Activated T-helper 1 cell treated with Interleukin-2 at 50 U/mL for 16 hours (primary cell): ENCODE measurements at places on chromosomes 16 and 17.
A peak's percentile ranks its signal among the peaks of the same experiment; 100 is the strongest.

DNA sequence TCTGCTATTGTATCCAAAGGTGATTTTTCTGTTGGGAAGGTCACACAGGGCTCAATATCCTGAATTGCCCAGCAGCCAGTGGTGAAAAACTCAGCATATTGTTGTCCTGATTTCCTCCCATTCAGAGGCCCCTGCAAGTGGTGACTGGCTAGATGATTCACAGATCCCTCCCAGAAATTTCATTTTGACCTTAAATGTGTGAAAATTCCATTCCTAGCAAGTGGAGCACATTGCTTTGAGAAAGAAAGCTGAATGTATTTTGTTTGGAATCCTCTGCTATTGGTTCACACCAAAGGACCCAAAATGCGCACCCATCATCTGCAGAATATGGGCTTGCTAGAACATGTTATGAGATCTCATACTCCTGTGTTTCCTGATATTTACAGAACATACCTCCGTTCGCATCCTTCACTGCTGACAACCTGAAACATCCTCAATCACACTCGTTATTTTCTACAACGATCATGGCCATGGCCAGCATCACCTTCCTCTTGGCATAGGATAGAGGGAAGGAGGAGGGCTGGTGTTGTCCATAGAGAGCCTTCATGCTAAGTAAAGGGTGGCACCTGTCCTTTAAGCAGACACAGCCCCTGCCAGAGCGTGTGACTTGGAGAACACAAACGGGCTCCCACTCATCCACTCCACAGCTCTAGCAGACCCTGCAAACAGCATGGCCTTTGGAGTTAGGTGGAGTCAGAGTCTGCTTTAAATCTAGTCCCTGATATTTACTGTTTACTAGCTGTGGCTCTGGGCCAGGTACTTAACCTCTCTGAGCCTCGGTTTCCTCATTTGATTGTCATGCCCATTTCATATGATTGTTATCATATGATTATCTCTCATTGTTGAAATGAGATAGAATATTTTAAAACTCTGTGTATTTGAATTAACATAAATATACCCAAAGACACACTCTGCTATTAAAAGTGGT is 30.4 kb upstream of the NFAT5 start:
- DNase-seq: no peak

- no peak for DNase-seq
Measured at GRCh38 chr17:628089-628941, 86.3 kb downstream of the VPS53 start.

DNA sequence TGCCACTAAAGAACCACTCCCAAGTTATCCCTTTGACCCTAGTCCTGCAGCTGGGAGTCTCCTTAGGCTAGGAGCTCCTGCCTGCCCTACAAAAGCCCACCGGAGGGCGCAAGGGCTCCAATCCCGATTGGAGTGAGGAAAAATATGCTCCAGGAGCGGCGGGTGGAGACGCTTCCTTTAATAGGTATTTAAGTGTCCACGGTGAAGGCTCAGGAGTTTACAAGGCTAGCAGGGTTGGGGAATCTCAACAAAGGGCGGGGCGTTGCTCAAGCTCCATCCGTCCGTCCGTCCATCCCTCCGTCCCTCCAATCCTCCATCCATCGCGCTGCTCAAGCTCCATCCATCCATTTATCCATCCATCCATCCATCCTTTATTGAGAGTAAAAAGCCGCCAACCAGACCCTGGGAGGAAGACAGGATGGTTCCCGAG is 556 bp upstream of the SPNS1 start:
- DNase-seq: no peak

DNA sequence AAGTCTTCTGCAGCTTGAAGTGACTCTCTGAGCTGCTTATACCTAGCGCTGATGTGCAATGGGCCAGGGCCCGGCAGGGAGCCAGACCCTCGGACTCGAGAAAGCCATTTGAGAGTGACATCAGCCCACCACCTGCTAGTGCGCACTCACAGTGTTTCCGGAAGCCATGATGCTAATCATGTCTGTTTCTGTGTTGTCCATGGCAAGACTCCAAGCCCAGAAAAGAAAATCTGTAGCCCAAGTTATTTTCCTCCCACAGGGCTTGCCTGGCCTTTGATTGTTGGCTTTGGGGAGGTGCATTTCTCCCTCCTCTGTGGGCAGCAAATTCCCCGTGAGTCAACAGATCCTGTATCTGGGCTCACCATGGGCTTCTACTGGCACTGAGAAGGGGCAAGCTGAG is 1.8 kb upstream of the CDRT4 start:
- no peak for DNase-seq

DNA sequence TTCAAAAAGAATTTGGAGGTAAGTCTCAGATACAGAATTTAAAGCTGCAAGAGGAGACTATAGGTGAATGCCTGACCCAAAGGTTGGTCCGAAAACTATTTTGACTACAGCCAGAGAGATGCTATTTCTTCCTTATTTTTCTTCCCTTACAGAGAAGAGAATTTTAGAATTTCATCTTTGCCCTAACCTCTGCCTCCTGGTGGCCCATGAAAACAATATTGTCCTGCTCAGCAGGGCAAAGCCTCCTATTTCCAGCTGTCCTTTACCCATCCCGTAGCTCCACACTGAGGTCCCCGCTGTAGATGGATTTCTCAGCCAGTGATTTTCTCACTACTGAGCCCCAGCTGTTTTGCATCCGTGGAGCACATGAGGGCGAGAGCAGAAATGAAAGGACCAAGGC is 24.6 kb downstream of the HOXB1 start:
- DNase-seq: no peak

DNA sequence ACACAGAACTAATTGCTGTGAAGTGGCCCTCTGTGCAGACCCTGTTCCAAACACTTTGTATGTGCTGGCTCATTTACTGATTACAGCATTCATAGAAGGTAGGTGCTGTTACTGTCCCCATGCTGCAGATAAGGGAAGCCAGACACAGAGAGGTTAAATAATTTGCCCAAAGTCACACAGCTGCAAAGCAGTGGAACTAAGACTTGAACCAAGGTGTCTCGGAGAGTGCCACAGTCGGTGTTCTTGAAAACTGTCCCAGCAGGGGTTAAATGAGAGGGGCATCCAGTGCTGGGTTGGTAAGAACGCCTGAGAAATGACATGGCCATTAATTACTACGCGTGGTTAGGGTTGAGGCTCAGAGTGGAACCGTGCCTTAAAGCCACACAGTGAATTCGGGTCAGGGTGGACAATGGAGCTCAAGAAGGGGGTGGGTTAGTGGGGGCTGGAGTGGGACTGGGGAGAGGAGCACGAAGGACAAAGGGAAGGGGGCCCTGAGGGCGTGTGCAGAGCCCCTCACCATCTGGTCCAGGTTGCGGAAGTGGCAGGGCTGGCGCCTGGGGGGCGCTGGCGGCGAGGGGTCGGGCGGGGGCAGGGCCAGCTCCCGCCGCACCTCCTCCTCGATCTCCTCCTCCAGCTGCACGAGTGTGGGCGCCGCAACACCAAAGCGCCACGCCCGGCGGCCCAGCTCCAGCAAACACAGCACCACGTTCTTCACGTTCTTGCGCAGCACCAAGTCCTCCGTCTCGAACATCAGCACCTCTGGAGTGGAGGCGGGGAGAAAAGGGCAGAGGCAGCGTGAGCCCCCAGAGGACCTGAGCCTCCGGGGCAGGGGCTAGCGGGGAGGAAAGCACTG is 3.3 kb downstream of the GAS2L2 start:
- no peak for DNase-seq

- DNase-seq: no peak
Measured at GRCh38 chr17:77962348-77962747, 3.8 kb downstream of the TNRC6C start.

DNA sequence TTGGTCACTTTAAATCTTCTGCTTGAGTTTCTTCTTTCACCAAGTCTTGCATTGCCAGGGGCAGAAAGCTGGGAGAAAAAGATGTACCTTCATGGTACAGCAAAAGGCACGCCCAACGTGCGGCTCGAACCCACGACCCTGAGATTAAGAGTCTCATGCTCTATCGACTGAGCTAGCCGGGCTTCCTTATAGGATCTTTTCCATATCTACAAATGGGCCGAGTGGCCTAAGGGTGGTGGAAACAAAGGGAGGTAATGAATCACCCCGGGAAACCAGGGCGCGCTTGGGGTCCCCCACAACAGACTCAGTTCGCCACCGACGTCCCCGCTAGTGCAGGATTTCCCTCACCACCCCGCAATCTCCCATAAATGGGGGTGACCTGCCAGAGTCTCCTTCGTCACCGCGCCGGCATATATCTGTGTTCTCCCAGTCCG is 7.5 kb upstream of the OR1F1 start:
- DNase-seq: no peak

GRCh38 chr17:78412403-78412802 is 34.0 kb downstream of the PGS1 start:
- DNase-seq: no peak

- no peak for DNase-seq
Measured at GRCh38 chr17:45293413-45294211, 23.2 kb downstream of the MAP3K14 start.

GRCh38 chr16:66344533-66345145 is 21.9 kb upstream of the CDH5 start:
- DNase-seq: no peak

GRCh38 chr16:64830653-64831052 is 291.2 kb downstream of the CDH11 start:
- DNase-seq: no peak

- DNase-seq: no peak
Measured at GRCh38 chr16:66052745-66053144, 313.7 kb upstream of the CDH5 start.

DNA sequence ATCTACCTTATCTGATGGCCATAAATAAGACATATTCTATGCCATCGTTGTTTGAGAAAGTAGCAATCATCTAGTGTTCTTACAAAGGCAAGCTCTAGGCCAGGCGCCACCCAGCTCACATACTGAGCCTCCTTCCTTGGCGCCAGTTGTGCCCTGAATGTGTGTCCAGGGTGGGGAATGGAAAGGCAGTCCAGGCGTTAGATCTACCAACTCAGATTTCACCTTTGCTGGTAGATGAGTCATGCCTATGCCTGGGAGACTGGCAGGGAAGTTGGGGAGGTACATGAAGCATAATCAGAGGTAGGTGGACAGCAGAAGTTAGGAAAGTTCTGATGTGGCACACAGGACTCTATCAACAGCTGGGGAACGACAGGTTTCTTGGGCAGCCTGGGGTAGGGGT is 23.6 kb downstream of the SDR42E1 start:
- no peak for DNase-seq

DNA sequence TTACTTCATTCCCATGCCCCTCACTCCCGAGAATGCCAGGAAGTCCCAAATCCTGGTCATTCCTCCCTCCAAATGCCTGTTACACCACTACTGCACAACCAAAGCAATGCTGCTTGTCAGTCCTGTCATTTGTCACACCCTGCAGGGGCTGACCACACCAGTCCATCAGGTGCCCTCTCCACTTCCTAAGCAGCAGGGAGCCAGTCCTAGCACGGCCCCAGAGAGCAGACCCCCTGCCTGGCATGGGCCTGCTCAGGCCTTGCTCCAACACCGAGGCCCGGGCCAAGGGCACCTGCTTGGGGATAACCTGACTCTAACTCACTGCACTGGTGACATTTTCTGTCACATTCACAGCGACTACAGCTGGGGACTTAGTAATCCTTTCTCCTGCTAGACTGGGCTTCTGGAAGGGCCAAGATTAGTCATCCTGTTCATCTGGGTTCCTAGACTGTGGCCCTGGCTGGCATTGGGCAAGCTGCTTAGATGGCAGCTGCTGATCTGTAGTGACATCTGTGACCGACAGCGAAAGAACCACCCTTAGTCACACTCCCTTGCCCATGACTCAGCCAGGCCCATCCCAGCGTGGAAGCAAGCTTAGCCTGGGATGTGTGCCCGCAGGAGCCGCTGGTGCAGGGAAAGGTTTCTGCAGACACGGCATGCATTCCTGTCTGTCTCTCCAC is 5.4 kb downstream of the ALYREF start:
- no peak for DNase-seq

- no peak for DNase-seq
Measured at GRCh38 chr16:19210280-19210924, 42.4 kb downstream of the SYT17 start.

GRCh38 chr17:83152745-83153611 is 73.6 kb downstream of the METRNL start:
- DNase-seq: no peak

GRCh38 chr16:4706871-4707270 is 13.5 kb downstream of the NUDT16L1 start:
- DNase-seq: no peak

DNA sequence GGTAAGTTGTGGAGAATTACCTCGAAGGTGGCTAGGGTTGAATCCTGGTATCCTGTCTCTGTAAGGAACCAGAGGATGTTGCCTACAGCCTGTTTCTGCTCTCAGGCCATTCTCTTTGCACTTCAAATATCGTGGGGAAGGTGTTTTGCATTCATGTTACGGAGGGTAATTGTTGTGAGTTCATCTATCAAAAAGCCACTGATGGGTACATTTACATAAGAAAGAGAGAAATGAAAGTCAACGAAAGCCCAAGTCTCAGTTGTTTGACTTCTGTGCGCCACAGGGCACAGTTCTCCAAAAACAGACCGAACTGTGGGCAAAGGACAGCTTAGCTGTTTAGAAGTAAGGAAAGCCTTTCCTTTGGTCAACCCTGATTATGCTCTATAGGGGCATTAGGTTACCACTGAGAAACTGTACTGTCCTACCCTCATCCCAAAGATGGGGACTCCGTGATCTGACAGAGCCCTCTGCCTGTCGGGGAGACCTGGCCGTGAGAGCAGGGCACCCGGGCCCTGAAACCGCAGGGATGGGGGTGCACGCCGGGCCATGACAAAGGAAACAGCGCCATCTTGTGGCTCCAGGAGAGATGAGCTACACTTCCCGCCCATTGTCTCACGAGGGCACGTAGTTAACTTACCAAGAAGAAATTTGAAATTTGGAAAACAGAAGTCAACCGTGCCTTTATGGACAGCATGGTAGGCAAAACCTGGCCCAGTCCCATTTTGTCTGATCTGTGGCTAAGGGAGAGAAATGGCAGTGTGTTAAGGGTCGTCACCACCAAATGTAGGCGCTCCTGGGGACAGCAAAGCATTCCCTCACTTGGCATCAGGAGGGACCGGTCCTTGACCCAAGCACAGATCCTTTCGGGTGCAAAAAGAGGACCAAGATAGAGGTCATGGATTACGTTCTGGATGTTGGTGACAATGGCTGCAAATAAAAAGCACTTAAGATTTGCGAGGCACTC is 74.5 kb upstream of the DYNLRB2 start:
- peak; percentile 33 for DNase-seq

GRCh38 chr17:19771971-19772630 is 24.0 kb upstream of the ALDH3A1 start:
- DNase-seq: no peak

DNA sequence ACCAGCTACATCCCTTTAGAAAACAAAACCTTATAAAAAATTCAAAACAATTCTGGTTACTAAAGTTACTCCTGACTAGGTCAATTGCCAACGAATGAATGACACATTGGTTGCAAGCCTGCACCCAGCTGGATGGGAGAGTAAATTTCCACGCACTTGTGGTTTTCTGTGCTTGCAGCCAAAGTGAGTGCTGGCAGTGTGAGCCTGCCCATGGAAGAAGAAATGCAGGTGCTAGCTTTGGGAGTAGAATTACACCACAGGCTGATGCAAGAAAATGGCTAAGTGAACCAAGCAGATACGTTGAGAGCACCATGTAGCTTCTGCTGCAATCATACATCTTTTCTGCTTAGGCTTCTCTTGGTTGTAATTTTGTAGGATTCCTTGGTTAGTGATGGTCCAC is 74.6 kb downstream of the SYCE1L start:
- DNase-seq: no peak

GRCh38 chr16:67435758-67436164 is 4.8 kb downstream of the HSD11B2 start:
- no peak for DNase-seq

GRCh38 chr16:27406511-27407128 is 4.6 kb downstream of the IL21R start:
- no peak for DNase-seq
